ENCODE measurements at places on chromosomes 13 and 19. TPM values are rescaled to one million over a fixed set of nuclear protein-coding genes. Genes with fewer than 3 reads are reported as not detected.

KIR3DL2 gene
- not detected for total RNA-seq

HIPK4 gene
- total RNA-seq: 0.16 TPM

N4BP2L2 gene
- total RNA-seq: 21.7 TPM

PCDH20 gene
- total RNA-seq: not detected

ZNF559 gene
- total RNA-seq: 4.8 TPM

NDFIP2 gene
- total RNA-seq: 19.2 TPM

FRY gene
- total RNA-seq: 0.11 TPM
